ENCODE measurements at places on chromosomes 1 and 21. TPM values are rescaled to one million over a fixed set of nuclear protein-coding genes. Genes with fewer than 3 reads are reported as not detected.

Gene CR1
- total RNA-seq: 12.0 TPM

Gene CLCA4
- not detected for total RNA-seq

Gene FLG
- not detected for total RNA-seq

Gene RSPH1
- total RNA-seq: 0.09 TPM

Gene ACTA1
- total RNA-seq: 0.08 TPM

Gene BNIPL
- 0.09 TPM for total RNA-seq

Gene C1orf115
- 29.6 TPM for total RNA-seq

Gene ALX3
- not detected for total RNA-seq

Gene CELA3A
- total RNA-seq: not detected

- peak overlapping the region; percentile 43 for H3K4me3 ChIP-seq
- H3K27ac ChIP-seq: no peak overlapping the region
- H3K4me1 ChIP-seq: peaks cover 18% of the 10 kb centered on the region
- peaks cover 3% of the 10 kb centered on the region for H3K27me3 ChIP-seq
- DNase-seq: peak; percentile 70
- no peaks in the 10 kb centered on the region for H3K36me3 ChIP-seq
These were observed 1.1 kb downstream of the NMNAT2 start for GRCh38 chr1:183416850-183417771.

DNA sequence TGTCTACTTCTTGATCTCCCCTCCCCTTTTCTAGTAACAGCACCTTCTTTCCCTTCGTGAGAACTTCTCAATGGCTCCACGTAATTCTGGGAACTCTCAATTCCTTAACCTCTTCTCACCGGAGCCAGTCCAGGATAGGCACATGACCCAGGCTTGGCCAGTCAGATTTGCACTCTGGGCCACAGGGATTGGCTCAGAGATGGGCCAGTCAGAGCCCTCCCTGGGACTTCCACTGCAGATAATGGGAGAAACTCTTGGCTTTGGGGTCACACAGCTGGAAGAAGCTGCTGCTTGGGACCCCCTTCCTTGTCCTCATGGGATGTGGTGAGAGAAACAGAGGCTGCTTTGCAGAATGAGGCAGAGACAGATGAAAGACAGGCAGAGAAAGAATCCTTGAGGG, 302.3 kb downstream of the PTPRU start:
- no peak overlapping the region for H3K4me3 ChIP-seq
- H3K27ac ChIP-seq: no peak overlapping the region

GRCh38 chr1:50950396-50950795, 9.7 kb downstream of the FAF1 start:
- peaks cover 14% of the 10 kb centered on the region for H3K4me1 ChIP-seq
- H3K4me3 ChIP-seq: no peak overlapping the region

DNA sequence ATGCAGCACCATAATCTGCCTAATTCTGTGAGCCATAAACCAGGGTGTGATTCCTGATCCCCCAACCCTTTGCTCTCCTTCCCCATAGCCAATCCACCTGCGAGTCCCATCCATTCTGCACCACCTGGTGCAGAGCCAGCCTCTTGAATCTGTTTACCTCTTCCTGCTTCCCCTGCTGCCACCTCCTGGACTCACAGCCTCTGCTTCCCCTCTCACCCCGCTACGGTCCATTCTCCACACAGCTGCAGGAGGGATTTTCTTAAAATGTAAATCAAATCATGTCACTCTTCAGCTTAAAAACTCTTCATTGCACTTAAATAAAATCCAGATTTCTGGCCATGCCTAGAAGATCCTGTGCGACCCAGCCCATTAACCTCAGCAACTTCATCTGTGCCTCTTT, 186.7 kb downstream of the FOXD2 start:
- H3K27me3 ChIP-seq: no peaks in the 10 kb centered on the region
- DNase-seq: peak; percentile 32
- H3K36me3 ChIP-seq: no peaks in the 10 kb centered on the region
- H3K4me1 ChIP-seq: no peaks in the 10 kb centered on the region

DNA sequence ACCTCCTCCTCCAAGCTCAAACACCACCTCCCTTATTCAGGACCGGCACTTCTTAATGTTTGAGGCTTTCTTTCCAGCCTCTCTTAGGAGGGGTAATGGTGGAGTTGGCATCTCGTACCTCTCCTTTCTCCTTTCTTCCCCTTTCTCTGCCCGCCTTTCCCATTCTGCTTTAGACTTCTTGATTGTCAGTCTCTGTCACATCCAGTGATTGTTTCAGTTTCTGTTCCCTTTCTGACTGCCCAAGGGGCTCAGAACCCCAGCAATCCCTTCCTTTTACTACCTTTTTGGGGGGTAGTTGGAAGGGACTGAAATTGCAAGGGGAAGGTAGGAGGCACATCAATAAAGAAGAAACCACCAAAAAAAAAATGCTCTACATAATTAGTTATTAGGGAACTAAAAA, 5.6 kb downstream of the ELK4 start:
- H3K27me3 ChIP-seq: no peaks in the 10 kb centered on the region
- no peak overlapping the region for H3K27ac ChIP-seq
- H3K4me1 ChIP-seq: peaks cover 12% of the 10 kb centered on the region
- peaks cover 3% of the 10 kb centered on the region for H3K36me3 ChIP-seq
- H3K4me3 ChIP-seq: no peak overlapping the region

GRCh38 chr1:217965156-217965786, 319.8 kb upstream of the RRP15 start:
- no peaks in the 10 kb centered on the region for H3K36me3 ChIP-seq
- no peak overlapping the region for H3K27ac ChIP-seq
- no peak for DNase-seq
- H3K27me3 ChIP-seq: no peaks in the 10 kb centered on the region
- H3K4me3 ChIP-seq: no peak overlapping the region
- H3K4me1 ChIP-seq: no peaks in the 10 kb centered on the region

GRCh38 chr1:229136822-229137221, 134.1 kb upstream of the RAB4A start:
- no peaks in the 10 kb centered on the region for H3K36me3 ChIP-seq
- no peaks in the 10 kb centered on the region for H3K27me3 ChIP-seq
- H3K4me1 ChIP-seq: peaks cover 2% of the 10 kb centered on the region
- no peak for DNase-seq
- no peak overlapping the region for H3K27ac ChIP-seq

DNA sequence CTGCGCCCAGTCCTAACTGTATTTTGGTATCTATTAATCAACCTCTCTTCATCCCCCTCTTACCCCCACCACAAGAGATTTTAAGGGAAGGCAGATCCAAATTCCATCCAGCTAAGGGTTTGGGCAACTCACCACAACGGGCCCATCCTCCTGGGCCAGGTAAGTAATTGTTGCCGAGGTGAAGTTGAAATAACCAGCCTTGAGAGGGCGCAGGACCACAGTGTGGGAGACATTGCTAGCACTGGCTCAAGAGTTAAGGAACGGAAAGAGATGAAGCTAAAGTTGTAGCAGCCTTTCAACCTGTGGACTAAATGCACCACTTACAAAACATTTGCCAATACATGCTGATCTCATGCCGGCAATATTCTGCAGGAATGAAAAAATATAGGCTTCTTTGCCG, 5.9 kb downstream of the SSR2 start:
- H3K4me3 ChIP-seq: no peak overlapping the region
- no peak for DNase-seq
- peaks cover 4% of the 10 kb centered on the region for H3K4me1 ChIP-seq
- no peak overlapping the region for H3K27ac ChIP-seq
- no peaks in the 10 kb centered on the region for H3K27me3 ChIP-seq

GRCh38 chr1:235297579-235297978, 30.4 kb downstream of the ARID4B start:
- peaks cover 7% of the 10 kb centered on the region for H3K4me1 ChIP-seq
- DNase-seq: no peak
- H3K36me3 ChIP-seq: no peaks in the 10 kb centered on the region
- H3K27me3 ChIP-seq: no peaks in the 10 kb centered on the region
- H3K27ac ChIP-seq: no peak overlapping the region

DNA sequence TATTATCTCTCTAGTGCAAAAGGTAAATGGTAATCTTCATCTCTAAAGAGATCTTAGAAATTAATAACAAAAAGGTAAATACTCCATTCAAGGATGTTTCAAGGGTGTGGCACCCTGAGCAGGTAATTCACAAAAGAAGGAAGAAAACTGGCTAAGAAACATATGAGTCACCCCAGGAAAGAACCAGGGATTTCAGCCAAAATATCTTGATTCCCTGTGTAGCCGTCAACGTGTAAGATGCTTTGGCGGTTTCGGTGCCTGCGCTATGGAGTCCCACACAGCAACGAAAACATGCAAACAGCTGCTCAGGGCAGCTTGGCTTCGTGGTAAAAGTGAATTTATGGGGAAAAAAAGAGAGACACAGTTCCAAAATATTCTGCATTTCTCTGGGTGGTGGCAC, 3.7 kb downstream of the ITGB2 start:
- H3K4me1 ChIP-seq: peaks cover 37% of the 10 kb centered on the region
- H3K27me3 ChIP-seq: no peaks in the 10 kb centered on the region
- no peak overlapping the region for H3K27ac ChIP-seq

- peaks cover 3% of the 10 kb centered on the region for H3K4me1 ChIP-seq
- no peak overlapping the region for H3K4me3 ChIP-seq
- H3K27me3 ChIP-seq: no peaks in the 10 kb centered on the region
- no peaks in the 10 kb centered on the region for H3K36me3 ChIP-seq
- H3K27ac ChIP-seq: no peak overlapping the region
These were observed 2.4 kb upstream of the ARHGAP29 start for GRCh38 chr1:94239796-94240195.

DNA sequence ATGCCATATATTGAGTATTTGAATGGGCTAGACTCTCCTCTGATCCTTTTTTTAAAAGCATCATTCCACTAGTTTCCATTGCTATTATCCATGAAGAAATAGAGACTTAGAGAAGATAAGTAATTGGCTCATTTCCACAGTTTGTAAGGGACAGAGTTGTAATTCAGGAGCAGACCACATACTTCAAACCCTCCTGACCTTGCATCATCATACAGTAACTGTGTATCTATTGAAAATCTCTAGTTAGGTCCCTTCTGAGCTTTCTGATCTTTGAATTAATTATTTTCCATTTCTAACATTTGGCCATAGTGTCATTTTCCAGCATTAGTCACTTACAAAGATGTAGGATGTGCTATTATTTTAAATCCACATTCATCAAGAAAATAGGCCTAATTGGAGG, 386.5 kb upstream of the ST6GALNAC5 start:
- no peak overlapping the region for H3K27ac ChIP-seq
- no peaks in the 10 kb centered on the region for H3K36me3 ChIP-seq
- H3K4me1 ChIP-seq: no peaks in the 10 kb centered on the region
- H3K27me3 ChIP-seq: no peaks in the 10 kb centered on the region

DNA sequence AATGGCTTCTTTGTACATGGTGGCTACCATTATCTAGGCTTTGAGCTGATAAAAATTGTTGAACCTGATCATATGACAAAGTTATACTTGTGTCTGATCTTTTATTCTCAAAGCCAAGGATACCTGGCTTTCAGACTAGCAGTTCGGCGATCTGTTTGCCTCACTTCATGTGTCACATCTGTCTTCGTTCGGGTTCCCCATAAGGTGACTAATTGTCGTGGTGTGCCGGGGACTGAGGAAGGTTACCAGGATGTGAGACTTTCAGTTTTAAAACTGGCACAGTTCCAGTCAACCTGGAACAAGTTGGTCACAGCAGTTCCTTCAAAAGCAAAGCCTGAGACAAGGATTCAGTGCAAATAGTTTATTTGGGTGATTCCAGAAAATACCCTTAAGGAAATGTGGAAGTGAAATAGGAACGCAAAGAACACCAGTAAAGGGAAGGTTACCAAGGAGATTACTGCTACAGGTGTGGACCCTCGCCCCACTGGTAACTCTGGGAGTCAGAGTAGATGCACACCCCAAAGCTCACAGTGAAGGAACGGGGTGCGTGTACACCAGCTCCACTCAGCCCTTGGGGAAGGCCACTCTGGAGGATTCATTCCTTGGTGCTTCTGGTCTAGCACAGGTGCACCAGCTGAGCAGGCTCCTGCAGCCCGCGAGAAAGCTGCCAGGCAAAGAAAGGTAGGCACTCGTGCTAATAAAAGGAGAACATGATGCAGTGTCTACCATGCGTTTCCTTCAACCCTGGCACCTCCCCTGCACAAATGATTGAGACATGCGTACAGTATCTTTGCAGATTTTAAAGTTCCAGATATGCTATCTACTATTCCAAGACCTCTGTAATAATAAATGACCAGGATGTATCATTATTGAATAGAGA, 69.0 kb downstream of the VWA5B1 start:
- H3K36me3 ChIP-seq: no peaks in the 10 kb centered on the region
- H3K27me3 ChIP-seq: peaks cover under 1% of the 10 kb centered on the region
- H3K4me1 ChIP-seq: peaks cover 3% of the 10 kb centered on the region
- no peak for DNase-seq
- no peak overlapping the region for H3K4me3 ChIP-seq
- no peak overlapping the region for H3K27ac ChIP-seq

GRCh38 chr1:193656841-193657240, 470.4 kb upstream of the B3GALT2 start:
- H3K4me1 ChIP-seq: no peaks in the 10 kb centered on the region
- H3K4me3 ChIP-seq: no peak overlapping the region
- no peaks in the 10 kb centered on the region for H3K36me3 ChIP-seq
- no peak for DNase-seq

DNA sequence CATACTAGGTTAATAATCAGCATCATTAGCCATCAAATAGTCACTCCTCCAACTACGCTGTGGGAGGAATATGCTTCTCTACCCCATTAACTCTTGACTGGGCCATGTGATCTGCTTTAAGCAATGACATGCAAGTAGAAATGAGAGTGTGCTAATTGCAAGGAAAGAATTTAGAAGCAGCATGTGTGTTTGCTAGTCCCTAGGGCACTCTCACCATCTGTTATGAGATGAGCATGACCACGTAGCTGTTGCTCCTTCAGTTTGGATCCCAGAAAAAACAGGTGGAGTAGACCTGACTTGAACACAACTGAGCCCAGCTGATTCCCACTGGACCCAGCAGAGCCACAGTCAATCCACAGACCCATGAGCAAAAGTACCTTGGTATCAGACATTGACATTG, 19.7 kb upstream of the RGS7 start:
- H3K4me1 ChIP-seq: no peaks in the 10 kb centered on the region
- DNase-seq: no peak
- no peak overlapping the region for H3K4me3 ChIP-seq
- no peaks in the 10 kb centered on the region for H3K36me3 ChIP-seq
- no peak overlapping the region for H3K27ac ChIP-seq
- H3K27me3 ChIP-seq: peaks cover 3% of the 10 kb centered on the region

- no peak overlapping the region for H3K4me3 ChIP-seq
- H3K36me3 ChIP-seq: peaks cover 5% of the 10 kb centered on the region
- no peaks in the 10 kb centered on the region for H3K4me1 ChIP-seq
- no peak for DNase-seq
- H3K27me3 ChIP-seq: no peaks in the 10 kb centered on the region
- no peak overlapping the region for H3K27ac ChIP-seq
These were observed 49.7 kb downstream of the S100B start for GRCh38 chr21:46555225-46555617.

GRCh38 chr1:39692152-39693074, 1.2 kb upstream of the HPCAL4 start:
- no peaks in the 10 kb centered on the region for H3K36me3 ChIP-seq
- no peak overlapping the region for H3K27ac ChIP-seq
- no peak overlapping the region for H3K4me3 ChIP-seq
- peaks cover 14% of the 10 kb centered on the region for H3K4me1 ChIP-seq

- DNase-seq: no peak
- peaks cover 3% of the 10 kb centered on the region for H3K4me1 ChIP-seq
- H3K27me3 ChIP-seq: no peaks in the 10 kb centered on the region
- H3K36me3 ChIP-seq: no peaks in the 10 kb centered on the region
- peak overlapping the region; percentile 19 for H3K27ac ChIP-seq
- H3K4me3 ChIP-seq: no peak overlapping the region
These were observed 64.8 kb downstream of the SYF2 start for GRCh38 chr1:25167269-25168192.
